ENCODE measurements at places on chromosomes 2 and 18.

DNA sequence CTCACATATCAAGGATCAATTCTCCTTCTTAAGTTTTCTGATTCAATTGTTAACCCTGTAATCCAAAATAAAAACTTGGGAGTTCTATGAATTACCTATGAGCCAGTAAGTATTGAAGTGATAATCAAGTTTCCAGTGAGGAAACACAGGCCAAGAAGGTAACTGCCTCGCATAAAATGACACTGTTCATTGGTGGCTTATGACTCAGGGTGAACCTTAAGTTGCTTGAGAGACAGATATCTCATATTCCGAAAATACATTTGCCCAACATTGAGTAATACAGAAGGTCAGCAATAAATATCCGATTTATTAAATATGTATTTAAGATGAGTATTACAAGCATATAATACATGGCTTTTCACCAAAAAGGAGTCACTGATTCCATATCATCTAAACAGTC lies 31.9 kb downstream of the PSME4 start:
- no peak for DNase-seq

DNA sequence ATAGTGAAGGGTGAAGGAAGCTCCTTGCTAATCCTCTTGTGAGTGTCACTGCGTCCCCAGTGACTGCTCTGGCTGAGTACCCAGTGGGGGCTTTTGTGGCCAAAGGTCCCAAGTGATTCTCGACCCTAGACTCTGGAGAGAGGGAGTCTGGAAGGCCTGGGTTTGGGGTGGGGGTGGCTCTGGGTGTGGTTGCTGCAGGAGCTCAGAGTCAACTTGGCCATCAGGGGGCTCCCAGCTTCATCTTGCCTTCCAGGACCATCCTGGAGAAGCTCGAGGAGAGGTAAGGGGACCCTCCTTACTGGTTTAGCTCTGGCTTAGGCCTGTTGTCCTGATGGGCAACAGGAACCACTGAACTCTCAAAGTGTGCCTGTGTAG lies 592 bp downstream of the PSD4 start:
- DNase-seq: no peak

DNA sequence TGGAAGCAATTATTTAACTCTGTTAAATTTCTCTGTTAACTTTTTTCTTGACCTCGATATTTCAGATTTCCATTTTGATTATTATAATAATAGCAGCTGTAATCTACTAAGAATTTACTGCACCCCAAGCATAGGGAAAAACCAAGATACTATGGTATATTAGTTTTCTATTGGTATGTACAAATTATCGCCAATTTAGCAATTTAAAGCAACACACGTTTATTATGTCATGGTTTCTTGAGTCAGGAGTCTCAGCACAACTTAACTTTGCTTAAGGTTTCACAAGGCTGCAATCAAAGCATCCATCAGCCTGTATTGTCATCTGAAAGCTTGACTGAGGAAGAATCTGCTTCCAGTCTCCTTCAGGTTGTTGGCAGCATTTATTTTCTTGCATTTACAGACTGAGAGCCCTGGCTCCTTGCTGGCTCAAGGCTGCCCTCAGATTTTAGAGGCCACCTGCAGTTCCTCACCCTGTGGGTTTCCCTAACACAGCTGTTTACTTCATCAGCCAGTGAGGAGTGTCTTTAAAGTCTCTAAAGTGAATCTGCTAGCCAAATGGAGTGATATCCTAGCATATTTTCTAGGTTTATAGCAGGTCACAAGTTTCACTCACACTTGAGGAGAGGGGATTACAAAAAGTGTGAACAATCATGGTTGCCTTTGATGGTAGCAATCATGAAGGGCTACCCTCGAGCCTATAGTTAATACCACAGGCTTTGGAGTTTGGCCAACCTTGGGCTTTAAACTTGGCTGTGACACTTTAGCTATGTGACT lies 4.4 kb upstream of the VPS54 start:
- DNase-seq: no peak

GRCh38 chr2:188969651-188970050 lies 4.5 kb upstream of the COL3A1 start:
- no peak for DNase-seq

GRCh38 chr2:10688921-10689807 lies 611 bp downstream of the NOL10 start:
- DNase-seq: no peak

- no peak for DNase-seq
These were observed 7.4 kb downstream of the COPS9 start for GRCh38 chr2:240128608-240129145.

DNA sequence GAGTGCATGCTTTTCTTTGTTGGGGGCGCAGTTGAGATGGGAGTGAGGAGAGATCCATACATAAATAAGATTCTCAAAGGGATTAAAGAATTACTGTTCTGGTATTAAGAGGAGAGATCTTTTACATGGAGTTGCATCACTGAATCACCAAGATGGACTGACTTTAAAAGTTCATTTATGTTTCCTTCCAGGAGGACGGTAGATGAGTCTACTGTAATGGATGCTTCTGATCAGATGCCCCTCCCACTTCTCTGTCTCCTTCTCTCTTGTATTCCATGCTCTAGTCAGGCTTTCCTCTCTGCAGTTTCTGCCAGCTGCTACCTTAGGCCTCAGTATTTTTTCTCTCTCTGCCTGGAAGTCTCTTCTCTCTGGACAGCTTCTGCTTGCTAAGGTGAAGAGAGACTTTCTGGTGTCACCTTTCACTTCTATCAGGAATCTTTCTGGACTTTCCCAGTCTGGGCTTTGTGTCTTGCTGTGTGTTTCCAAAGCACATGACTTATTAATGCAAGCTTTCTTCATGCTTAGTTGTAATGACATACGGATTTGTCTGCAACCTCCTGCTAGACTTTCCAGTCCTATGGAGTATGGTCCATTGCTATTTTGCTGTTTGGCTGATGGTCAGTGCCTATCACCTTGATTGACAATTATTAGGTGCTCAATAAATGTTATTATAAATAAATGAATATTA lies 23.6 kb downstream of the FAM171B start:
- no peak for DNase-seq

DNA sequence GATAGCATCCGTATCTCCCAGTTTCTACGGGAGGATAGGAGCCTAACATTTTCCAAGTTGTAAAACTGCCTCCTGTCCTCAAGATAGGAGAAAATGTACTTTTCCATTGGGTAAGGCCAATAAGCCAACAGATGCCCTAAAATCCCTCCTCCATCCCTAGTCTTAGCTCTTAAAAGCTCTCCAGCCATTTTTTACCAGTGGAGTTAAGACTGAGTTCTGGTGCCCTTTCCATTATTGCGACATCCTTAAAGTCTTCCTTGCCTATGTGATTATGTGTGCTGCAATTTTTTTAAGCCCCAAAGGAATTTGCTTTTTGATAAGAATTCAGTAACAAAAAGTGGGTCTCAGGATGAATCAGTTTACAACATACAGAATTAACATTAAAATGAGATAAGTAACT lies 33.0 kb downstream of the LINC00305 start:
- no peak for DNase-seq

- DNase-seq: no peak
These were observed 36.6 kb downstream of the CYP1B1 start for GRCh38 chr2:38039121-38039910.

DNA sequence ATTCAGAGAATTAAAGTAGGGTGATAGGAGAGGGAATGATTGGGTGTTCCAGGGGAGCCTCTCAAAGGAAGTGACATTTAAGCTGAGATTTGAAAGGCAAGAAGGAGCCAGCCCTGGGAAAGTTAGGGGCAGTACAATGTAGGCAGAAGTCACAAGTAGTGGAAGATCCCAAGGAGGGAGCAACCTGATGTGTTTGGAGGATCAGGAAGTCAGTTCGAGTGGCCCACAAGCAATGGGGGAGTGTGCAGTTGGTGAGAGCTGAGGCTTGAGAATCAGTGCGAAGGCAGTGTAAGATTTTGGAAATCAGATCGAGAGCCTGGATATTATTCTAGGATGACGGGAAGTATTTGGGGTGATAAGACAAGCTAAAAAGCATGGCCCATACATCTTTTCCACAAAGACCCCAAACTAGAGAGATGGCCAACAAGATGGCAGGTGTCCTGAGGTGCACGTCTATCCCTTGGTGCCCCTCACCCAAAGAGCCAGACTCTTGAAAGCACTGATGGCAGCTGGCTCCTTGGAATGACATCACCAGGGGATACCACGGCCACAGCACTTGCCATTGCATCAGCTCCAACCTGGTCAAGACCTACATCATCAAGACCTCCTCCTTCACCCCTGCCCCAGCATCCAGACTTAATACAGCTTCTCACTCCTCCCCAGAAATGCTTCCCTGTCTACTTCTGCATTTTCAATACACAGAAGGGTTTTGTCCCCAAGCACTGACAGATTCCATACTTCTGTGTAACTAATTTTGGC lies 127.3 kb downstream of the BCL2 start:
- DNase-seq: no peak

DNA sequence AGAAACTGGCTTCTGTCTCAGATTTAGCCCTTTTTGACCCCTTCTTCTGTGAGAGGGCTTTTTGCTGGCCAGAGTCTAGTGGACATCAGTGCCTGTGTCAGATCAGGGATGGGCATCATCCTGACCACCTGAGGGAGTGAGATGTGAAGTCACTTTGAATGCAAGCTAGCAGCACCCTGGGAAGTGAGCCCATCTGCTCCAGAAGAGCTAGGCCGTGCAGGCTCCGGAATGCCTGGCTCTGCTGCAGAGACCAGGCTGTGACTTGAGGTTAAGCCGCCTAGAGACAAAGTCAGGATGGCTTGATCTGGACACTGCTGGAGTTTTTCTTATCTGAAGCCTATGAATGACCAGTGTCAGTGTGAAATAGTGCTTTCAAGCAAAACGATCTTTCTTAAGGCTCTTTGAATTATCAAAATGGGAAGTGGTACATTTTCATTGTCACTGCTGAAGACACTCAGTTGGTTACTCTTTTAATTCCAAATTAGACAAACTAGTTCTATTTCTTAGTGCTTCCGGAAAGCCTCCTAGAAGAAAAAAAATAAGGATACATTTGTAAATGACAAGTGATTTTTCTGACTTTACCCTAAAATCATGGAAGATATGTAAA lies 20.8 kb downstream of the DGUOK start:
- no peak for DNase-seq

DNA sequence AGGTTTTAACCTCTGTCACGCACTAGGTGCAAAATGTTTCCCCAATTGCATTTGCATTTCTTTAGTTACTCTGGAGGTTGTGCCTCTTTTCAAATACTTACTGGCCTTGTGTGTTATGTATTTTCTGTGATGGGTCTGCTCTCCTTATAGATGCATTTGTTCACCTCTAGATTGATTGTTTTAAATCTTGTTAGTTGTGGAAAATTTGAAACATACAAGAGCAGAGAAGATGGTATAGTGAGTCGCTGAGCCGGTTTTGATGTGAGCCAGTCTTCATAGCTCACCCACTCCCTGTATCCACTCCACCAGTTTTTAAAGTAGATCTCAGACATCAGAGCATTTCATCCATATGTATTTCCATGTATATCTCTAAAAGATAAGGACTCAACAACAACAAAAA lies 6.5 kb downstream of the IMP4 start:
- no peak for DNase-seq

DNA sequence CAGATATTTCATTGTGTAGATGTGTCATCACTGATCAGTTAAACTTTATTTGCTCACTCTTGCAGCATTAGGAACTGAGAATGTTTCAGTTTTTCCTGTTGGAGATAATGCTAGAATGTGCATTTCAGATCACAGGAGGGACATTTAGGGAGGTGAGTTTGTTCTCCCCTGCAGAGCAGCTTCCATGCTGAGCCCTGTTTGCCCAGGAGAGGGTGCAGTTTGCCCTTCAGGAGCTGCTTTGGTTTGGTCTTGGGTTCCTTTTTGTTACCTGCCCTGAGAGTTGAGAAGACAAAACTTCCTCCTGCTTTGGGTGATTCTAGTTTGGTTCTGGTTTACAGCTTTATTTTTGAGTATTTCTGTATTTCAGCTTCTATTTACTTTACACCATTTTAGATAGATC lies 49.9 kb downstream of the DGKD start:
- no peak for DNase-seq

All from NCI-H524 treated with DMSO at 0.1 percent for 48 hours (cell line).